Stimulated activated CD4-positive, alpha-beta T cell treated with anti-CD3 and anti-CD28 coated beads, TNF-alpha, amount 100 ng/mL, for 48 hours (primary cell): ENCODE measurements at places on chromosomes 6 and 20.

DNA sequence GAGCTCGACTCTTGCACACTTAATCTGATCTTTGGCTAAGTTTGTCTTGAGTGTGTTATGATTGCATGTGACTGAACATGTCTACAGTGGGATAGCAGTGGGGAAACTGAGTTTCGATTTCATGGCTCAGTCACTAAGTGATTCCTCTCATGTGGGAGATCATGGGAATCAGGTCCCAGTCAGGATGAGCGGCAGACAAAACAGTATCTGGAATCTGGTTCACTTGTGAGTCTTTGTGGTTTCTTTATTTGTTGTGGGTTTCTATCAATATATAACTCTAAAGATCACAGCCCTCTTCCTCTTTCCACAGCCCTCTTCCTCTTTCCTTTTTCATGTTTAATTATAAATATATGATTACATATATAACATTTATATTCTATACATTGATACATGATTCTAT lies 4.0 kb downstream of the RPP21 start:
- DNase-seq: no peak

DNA sequence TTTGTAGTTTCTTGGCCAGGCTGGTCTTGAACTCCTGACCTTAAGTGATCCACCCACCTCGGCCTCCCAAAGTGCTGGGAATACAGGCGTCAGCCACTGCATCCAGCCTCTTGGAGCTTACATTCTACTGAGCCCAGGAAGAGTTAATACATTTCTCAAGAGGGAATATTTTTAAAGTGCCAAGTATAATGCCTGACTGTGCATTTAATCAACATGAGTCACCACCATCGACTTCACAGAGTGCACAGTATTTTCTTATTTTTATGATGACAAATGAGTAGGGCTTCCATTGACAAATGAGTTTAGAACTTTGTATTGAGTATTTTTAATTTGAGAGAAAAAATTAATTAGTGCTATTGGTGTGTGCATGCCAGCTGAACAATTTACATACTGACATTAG lies 72.2 kb downstream of the SASH1 start:
- DNase-seq: no peak

- no peak for DNase-seq
Measured at GRCh38 chr20:25508083-25508770, 77.1 kb downstream of the NINL start.

GRCh38 chr20:1417273-1417672 lies 24.4 kb upstream of the FKBP1A start:
- no peak for DNase-seq

GRCh38 chr6:121112356-121112755 lies 221.9 kb downstream of the TBC1D32 start:
- DNase-seq: no peak

- peak; percentile 11 for DNase-seq
Measured at GRCh38 chr20:10672624-10673127, 1.1 kb downstream of the JAG1 start.

DNA sequence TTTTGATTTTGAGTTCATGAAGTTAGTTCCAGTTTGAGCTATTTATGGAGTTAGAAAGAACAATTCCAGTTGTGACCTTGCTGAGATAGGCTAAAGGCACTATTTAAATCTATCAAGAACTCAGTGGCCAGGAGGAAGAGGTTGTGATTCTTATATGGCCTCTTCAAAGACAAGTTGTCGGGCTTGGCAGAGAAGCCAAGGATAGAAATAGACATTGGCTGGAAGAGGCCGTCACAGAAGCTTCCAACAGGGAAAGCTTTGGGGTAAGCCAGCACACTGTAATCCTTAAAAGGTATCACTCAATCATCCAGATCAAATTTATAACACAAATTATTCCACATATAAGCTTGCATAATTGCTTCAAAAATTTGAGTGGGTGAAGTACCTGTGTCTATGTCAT lies 286.1 kb downstream of the SYNE1 start:
- no peak for DNase-seq

- no peak for DNase-seq
Measured at GRCh38 chr20:3901028-3901705, 12.0 kb downstream of the PANK2 start.

DNA sequence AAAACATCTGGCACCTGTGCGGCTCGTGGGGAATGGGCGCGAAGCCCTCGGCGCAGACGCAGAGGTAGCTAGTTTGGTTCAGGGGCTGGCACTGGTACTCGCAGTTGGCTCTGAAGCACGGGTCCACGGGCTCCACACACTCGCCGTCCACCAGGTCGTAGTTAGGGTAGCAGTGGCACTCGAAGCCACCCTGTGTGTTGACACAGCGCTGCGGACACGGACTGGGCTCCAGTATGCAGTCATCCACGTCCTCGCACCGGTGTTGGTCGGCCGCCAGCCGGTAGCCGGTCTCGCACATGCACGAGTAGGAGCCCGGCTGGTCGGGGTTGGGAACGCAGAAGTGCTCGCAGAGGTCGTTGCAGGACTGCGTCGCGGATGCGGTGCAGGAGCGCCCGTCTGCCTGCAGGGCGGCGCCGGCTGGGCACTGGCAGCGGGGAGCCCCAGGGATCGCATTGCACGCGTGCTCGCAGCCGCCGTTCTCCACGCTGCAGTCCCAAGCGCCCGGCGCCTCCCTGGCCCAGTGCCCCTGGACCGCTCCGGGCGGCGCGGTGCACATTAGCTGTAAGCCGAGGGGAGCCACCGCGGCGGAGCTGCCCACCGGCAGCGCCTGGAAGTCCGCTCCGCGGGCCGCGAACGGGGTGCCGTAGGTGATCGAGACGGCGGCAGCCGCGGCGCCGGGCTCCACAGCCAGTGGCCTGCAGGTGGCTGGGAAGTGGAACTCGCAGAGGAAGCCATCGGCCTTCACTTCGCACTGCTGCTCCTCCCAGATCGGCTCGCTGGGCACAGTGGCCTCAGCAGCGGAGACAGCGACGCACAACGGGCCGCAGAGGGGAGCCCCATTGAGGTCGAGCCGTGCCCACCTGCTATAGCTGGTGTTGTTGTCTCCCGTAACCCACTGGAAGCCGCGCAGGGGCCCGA lies 930 bp downstream of the THBD start:
- DNase-seq: no peak

DNA sequence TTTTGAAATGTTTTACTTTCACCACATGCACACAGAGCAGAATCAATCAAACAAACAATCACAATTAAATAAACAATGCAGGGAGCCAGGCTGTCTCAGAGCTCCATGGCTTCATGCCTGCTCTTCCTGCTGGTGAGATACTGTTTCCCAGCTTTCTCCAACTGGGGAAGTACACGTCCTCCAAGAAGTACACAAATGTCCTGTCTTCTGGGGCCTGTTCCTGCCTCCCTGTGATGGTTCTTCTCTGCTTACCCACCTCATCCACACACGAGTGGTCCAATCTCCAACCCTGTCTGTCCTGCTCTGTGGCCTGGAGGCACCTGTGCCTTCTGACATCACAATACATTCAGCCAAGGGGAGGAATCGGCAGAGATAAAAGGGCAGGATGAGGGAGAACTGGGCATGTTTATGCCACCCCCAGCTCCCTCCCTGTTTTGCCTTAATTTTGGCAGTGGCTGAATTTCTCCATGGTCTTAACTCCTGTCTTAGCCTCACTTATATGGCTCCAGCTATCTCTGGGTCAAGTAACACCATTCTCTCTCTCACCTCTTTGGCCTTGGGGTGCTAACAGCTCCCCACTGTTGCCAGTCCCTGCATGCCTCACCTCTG lies 25.3 kb upstream of the TTPAL start:
- DNase-seq: no peak

GRCh38 chr6:54003316-54003715 lies 107.9 kb upstream of the MLIP start:
- DNase-seq: no peak

GRCh38 chr6:14819840-14820420 lies 425.9 kb upstream of the JARID2 start:
- no peak for DNase-seq

DNA sequence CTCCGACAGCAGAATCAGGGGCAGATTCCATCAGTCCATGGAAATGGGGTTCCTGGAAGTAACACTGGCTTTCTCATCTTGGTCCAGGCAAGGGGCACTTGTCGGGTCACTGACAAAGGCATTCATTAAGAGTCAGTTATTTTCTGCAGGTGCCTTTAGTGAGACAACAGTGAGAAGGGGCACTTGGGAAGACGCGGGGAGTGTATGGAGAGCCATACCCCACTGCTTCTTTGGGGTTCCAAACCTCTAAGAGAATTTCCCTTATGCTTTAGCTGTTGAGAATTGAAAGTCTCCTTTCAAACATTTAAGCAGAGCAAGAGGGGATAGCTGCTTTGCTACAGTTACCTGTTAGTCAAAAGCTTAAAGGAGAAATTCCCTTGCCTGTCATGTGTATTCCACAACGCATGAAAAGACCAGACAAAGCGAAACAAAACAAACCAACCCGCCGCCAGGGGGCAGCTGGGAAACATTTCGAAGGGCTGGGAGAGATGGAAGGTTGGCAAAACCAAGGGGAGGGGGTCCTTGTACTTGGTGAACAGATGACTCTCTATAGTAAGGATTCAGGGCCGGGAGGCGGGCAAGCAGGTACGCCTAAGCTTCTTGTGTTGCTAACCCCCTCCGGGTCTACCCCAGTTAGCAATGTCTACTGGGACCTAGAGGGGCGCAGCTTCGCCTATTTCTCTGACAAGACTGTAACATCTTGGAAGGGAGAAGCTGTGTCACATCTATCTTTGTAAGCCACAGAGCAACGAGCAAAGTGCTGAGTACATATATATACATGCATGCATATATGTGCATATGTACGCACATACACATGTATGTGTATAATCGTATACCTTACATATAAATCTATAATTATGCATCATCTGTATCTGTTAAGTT lies 474.9 kb upstream of the AGPAT4 start:
- peak; percentile 7 for DNase-seq

GRCh38 chr6:69926745-69927144 lies 60.4 kb downstream of the COL19A1 start:
- no peak for DNase-seq

DNA sequence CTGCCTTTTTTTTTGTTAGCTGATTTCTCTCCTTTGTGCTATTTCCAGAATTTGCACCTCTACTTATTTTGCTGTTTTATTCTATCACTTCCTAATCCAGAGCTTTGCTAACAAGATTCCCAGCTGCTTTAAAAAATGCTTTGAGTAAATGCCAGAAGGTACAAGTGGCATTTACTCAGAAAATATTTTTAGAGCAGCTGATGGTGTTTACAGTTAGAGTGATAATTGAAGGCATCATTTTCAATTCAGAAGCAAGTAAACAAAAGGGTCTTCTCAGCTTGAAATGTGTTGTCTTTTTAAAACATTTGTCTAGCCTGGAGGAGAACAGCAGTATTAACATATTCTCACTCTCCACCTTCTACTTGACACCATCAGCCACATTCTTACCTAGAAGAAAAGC lies 99.9 kb downstream of the OTOR start:
- DNase-seq: no peak

GRCh38 chr6:168158213-168158979 lies 79.4 kb upstream of the FRMD1 start:
- no peak for DNase-seq

- no peak for DNase-seq
Measured at GRCh38 chr6:46491628-46492547, 639 bp upstream of the RCAN2 start.

DNA sequence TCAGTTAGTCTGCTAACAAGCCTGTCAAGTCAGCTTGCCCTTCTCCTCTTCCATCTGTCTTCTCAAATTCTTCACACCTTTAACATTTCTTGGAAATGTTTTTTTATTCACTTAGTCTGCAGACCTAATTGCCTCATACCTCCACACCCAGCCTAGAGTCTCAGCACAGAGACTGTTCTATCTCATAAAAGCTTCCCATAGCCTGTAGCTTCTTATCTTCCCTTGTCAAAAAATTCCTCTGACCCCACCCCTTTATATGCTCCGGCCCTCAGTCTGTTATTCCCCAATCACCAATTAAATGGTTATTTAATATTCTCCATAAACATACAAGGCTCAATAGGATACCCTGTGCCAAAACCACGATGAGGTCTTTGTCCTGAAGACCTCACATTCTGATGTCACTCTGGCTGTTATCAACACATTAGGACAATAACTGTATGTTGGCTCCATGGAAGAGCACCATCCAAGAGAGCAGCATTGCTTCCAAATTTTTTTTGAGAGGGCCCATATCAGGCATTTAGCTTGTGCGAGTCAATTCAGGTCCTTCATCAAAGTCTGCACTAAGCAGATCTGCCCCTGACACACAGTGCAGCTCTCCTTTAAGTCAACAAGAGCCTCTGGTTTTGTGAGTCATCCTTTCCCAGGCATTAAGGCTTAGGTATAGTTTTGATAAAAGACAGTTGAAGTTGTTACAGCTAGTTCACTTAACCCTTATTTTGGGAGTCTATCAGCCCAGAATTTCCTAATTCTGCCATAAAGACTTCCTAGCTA lies 83.2 kb upstream of the TBX18 start:
- no peak for DNase-seq

DNA sequence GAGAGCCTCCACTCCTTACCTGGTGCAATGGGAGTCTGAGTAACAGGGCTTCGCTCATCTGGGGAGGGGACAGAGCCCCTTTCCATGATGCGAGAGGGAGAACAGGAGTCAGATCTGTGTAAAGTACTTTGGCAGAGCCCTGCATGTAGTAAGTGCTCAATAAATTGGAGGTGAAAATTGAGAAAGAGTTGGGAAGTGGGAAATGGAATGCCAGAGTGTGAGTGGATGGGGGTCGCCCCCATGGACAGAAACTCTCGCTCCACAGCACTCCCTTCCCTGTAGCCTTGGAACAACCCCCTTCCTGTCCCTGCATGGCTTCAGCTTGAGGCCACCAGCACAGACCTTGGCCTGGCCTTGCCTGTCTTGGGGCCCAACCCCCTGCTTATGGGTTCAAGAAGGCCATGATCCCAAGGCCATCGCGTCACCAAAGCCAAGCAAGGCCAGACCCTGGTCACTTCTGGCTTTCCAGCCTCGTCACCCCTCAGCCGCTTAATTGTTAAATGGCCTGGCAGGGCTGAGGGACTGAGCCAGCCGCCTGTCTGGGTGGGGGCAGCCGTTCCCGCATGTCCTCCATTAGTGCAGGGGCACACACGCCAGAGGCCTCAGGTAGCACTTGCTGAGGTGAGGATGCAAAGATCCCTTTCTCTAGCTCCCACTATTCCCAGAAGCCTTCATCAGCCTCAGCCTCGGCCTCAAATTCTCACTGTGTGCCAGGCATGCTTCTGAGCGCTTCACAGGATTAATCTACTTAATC lies 93.7 kb upstream of the PTPN1 start:
- no peak for DNase-seq

DNA sequence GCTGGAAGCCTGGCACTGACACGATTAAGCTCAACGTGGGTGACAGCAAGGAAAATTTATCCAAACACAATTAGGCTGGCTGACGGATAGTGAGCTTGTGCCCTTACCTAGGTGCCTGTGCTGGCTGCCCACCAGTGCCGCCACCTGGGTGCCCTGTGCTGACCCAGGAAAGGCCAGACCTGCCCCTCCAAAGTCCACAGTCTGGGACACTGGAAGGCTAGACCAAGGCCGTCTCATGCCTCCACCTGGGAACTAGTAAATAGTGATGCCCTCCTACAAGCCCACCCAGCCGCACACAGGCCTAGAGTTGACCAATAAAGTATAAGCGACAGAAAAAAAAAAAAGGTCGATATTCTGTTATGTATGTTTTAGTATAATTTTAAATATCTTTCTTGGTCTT lies 142.6 kb upstream of the MCHR2 start:
- DNase-seq: no peak
